ENCODE measurements at places on chromosomes 7 and 10.

DNA sequence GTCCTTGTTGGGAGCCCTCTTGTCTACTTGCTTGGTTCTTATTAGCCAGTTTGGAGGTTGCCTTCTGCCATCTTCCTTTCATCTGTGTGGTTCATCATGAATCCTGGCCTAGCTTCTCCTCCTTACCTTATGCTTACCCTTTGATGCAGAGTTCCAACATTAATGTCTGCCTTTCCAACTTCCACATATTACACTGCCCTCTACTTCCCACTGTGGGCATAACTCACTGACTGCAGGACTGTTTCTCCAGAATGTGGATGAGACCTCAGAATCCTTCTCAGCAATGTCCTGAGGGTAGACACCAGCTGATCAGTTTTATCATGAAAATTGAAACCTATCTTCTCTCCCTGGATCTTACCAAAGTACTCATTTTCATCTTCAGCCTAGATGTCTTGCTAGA lies 491.0 kb downstream of the LRMDA start:
- DNase-seq = peak; percentile 13

DNA sequence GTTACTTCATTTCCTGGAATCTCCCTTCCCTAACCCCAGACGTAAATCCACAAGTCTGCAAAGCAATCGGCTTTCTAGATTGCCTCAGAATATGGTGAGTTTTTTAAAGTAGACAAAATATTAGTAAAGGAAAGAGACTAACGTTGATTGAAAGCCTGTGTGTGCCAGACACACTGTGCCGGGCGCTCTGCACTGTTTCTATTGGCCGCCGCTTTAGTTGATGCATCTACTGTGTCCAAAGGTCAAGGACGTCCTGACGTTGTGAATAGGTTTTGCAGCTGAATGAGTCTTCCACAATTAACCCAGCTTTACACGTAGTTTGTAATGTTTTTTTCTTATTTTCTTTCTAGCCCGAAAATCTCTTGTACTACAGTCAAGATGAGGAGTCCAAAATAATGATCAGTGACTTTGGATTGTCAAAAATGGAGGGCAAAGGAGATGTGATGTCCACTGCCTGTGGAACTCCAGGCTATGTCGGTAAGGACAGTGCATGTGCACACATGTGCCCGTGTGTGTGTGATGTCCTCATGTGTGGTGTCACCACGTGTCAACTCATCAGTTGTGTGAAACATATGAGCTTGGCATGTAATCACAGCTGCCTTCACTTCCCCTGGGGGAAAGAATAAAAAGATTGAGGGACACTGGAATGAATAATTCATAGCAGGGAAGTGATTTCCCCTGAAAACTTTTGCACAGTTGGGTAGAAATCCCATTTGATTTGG lies 232.0 kb downstream of the CCDC3 start:
- DNase-seq = no peak

GRCh38 chr7:121531175-121532070 lies 135.3 kb upstream of the FAM3C start:
- DNase-seq = no peak

DNA sequence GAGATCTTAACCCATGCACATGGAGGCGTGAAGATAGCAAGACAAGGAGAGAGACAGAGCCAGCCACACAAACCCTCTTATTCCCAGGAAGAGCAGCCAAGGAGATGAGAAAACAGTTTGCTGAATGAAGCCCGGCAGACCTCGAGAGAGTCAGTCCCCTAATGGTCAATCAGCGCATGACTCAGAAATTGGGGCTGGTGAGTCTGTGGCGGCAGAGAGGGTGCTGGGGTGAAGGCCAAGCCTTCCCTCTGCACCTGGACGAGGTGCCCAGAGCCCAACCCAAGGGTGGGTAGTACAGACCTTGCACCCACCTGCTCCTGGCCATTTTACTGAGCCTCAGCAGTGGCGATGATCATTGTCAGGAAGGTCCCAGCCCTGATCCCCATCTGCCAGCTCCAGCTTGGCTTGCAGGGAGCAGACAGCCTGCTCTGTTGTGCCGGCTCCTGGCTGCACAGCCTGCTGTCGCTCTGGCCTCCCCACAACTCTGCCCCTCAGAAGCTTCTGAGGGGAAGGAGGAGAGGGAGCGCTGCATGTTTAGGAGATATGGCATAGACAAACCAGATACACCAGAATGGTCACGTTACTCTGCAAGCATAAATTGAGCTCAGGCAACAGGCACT lies 256.6 kb downstream of the RPS24 start:
- DNase-seq = no peak

GRCh38 chr7:20399521-20399920 lies 68.8 kb downstream of the ITGB8 start:
- DNase-seq = no peak

- no peak for DNase-seq
Measured at GRCh38 chr10:44971935-44972757, 6.5 kb downstream of the DEPP1 start.

GRCh38 chr10:124520558-124521428 lies 59.2 kb downstream of the LHPP start:
- DNase-seq = peak; percentile 82

- no peak for DNase-seq
Measured at GRCh38 chr7:1566687-1567048, 3.2 kb downstream of the PSMG3 start.

DNA sequence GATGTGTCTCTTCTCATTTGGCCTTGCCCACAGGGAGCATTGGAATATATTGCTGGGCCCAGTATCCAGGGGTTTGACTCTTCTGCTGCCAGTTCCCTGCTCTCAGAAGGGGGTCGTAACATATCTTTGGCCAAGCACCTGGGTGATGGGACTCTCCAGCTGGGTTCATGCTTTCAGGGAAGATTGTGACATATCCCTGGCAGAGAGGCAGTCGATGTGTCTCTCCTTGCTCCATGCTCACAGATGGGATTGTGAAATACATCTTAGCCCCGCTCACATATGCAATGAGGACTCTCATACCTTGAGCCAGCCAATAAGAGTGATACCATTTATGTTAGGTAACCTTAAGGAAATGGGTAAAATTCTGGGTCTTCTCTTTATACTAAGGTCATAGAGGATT lies 39.2 kb upstream of the ZNF680 start:
- no peak for DNase-seq

DNA sequence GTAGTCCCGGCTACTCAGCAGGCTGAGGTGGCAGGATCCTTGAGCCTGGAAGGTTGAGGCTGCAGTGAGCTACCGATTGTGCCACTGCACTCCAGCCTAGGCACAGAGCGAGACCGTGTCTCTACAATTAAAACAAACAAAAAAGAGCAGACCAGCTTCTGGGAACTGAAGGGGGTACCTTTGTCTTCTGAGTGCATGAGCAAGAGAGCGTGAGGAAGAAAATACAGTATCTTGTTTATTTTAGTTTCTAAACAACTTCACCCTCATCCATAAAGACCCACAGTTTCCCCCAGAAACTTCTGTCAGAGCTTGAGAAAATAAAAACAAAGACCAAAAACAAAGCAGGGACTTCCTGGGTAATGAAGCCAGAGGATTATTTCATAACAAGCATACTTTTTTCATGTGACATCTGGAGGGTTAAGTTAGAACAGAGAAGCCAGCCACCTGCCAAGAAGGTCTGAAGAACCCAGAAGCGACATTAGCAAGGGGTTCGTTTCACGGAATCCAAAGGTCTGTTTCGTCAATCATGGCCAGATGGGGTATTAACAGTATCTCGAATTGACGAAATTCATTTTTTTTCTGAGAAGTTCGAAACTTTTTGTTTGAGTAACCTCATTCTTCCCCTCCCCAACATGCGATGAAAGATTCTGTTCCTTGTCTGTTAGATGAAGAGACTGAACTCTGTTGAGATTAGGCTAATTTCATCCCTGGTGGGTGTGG lies 10.2 kb upstream of the IL2RA start:
- DNase-seq = peak; percentile 35

- DNase-seq = no peak
Measured at GRCh38 chr10:93091960-93092359, 18.3 kb downstream of the CYP26A1 start.

- peak; percentile 76 for DNase-seq
Measured at GRCh38 chr10:133264461-133264860, 12.2 kb downstream of the ADAM8 start.

Data from suppressor macrophage (primary cell).